CD8-positive, alpha-beta memory T cell (primary cell): ENCODE measurements at places on chromosomes 7 and 10. TPM values are rescaled to one million over a fixed set of nuclear protein-coding genes. Genes with fewer than 3 reads are reported as not detected.

SMKR1 gene
- 11.6 TPM for total RNA-seq

GPC2 gene
- 2.1 TPM for total RNA-seq

TRIM8 gene
- 74.5 TPM for total RNA-seq

ACADSB gene
- total RNA-seq: 27.3 TPM

GNAT3 gene
- not detected for total RNA-seq

EBLN1 gene
- total RNA-seq: not detected

ANKRD16 gene
- total RNA-seq: 8.5 TPM

SVOPL gene
- total RNA-seq: not detected

MRC1 gene
- 1.4 TPM for total RNA-seq

LRIT1 gene
- total RNA-seq: not detected

MINDY4 gene
- 2.6 TPM for total RNA-seq

CRYGN gene
- not detected for total RNA-seq

HMX3 gene
- not detected for total RNA-seq

DOCK4 gene
- 1.2 TPM for total RNA-seq

COL13A1 gene
- not detected for total RNA-seq

FEZF1 gene
- not detected for total RNA-seq

OR2A7 gene
- total RNA-seq: 1.7 TPM

NODAL gene
- not detected for total RNA-seq

KLHL7 gene
- total RNA-seq: 20.9 TPM

C10orf88 gene
- total RNA-seq: 8.5 TPM

FAM237B gene
- not detected for total RNA-seq

CCDC3 gene
- total RNA-seq: not detected

CASP2 gene
- total RNA-seq: 107 TPM

ANKIB1 gene
- total RNA-seq: 44.7 TPM

SLC39A12 gene
- total RNA-seq: not detected

ORAI2 gene
- total RNA-seq: 68.9 TPM

FAM149B1 gene
- total RNA-seq: 13.7 TPM

RGS10 gene
- 127 TPM for total RNA-seq

NOM1 gene
- total RNA-seq: 34.2 TPM

HKDC1 gene
- not detected for total RNA-seq

OR2A1 gene
- not detected for total RNA-seq

FGFBP3 gene
- total RNA-seq: 3.6 TPM

LLCFC1 gene
- not detected for total RNA-seq

FAM25C gene
- total RNA-seq: not detected

EPHB6 gene
- 8.1 TPM for total RNA-seq

SCART1 gene
- total RNA-seq: 1.4 TPM

NXPH1 gene
- total RNA-seq: not detected

INTS1 gene
- 96.6 TPM for total RNA-seq

UNC5B gene
- 0.13 TPM for total RNA-seq

NRAP gene
- total RNA-seq: not detected

KLF14 gene
- not detected for total RNA-seq

NUPR2 gene
- total RNA-seq: not detected

TBX20 gene
- total RNA-seq: not detected

FANK1 gene
- total RNA-seq: 0.66 TPM

IQUB gene
- not detected for total RNA-seq

HOXA3 gene
- total RNA-seq: not detected

SLC26A5 gene
- not detected for total RNA-seq

ARHGEF5 gene
- total RNA-seq: 11.4 TPM

GCK gene
- total RNA-seq: 1.8 TPM

OR6V1 gene
- not detected for total RNA-seq

GRID2IP gene
- total RNA-seq: 0.51 TPM

DOCK1 gene
- 0.18 TPM for total RNA-seq

TMEM120A gene
- total RNA-seq: 41.5 TPM

CNPY1 gene
- total RNA-seq: not detected
